ENCODE measurements at places on chromosomes 7 and 10.

DNA sequence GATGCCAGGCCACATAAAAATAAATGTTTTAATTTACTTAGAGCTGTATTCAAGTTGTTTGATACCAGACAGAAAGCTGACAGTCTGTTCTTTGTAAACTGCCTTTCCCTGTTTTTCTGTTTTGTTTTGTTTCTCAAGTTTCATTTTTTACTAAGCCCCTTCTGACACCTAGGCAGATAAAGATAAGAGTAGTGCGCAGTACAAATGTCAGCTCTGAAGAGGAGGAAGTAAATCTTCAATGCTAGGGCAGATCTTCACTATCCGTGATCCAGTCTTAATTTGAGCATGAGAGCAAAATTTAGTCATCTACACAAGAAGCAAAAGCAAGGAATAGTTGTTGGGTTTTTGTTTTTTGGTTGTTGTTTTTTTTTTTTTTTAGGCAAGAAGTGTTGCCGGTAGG lies 27.3 kb downstream of the MTURN start:
- DNase-seq = no peak

DNA sequence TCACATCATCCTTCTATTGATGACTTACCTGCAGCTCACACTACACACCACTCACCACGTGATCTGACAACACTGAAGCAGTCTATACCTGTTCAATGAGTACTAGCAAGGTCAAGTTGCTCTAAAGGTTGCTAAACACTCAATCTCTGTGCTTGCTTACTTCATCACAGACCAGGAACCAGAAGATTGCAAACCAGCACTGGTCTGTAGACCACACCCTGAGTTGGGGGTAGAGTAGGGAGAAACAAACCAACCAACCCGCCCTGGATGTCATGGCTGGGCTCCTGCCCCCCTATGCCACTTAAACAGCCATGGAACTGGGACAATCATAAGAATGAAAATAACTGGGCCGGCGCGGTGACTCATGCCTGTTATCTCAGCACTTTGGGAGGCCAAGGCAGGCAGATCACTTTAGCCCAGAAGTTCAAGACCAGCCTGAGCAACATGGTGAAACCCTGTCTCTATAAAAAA lies 19.6 kb downstream of the DLG5 start:
- no peak for DNase-seq

- DNase-seq = no peak
Observed at GRCh38 chr7:90625051-90625450, 28.9 kb downstream of the CDK14 start.

GRCh38 chr7:152858761-152859160 lies 99.2 kb downstream of the ACTR3B start:
- DNase-seq = no peak

DNA sequence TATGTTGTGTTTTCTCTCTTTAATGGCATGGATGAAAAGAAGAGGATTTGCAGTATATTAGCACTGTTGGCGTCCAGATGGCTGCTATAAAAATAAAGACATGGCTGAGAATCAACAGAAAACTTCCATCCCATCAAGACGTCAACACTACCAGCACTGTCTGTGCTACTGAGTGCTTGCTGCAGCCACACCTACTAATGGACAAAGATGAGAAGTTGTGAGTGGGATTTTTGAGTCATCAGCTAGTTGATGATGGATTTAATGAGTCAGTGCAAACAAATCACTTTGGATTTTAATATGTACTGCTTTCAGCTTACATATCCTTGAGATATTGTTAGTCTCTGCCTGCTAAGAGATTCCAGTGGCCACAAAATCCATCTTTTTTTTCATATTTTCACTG lies 631.0 kb upstream of the ANKRD30A start:
- DNase-seq = peak; percentile 96

DNA sequence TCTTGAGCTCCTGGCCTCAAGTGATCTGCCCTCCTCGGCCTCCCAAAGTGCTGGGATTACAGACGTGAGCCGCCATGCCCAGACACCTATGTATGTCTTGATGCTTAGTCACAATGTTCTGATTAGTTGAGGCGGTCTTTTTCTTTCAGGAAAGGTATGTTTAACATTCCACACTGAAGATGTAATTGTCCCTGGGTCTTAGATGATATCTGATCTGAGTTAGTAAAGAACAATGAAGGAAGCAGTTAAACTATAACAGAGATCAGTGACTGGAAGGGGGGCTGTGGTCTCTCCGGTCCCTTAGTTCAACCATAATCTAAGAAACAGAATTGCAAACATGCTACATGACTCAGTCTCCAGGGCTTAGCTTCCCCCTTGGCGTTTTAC lies 31.5 kb upstream of the SH2D4B start:
- peak; percentile 92 for DNase-seq

DNA sequence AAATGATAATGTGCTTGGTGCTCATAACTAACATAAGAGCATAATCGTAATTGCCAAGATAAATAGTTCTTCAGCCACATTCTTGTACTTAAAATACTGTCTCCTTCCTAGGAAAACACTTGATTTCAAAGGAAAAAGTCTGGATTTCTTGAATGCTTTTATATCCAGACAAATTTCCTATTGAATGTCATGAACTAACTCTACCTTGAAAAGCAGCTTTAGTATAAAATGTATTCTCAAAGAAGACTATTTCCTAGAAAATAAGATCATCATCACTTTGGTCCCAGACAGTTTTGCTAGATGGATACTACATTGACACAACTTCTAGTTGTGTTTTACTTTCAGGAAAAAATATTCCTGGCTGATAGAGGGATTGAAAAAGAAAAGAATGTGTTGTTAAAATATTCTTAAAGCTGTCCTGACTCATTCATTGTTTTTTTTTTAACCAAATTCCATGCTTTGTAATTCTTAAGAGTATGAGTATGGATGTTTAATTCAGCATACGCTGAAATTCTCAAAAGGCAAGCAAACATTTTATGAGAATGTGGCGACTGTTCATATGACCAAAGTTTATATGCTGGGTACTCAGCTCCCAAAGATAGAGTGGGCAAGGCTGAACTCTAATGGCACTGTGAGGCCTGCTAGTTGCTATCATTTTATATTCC lies 106.1 kb downstream of the PPP1R3A start:
- peak; percentile 46 for DNase-seq

GRCh38 chr7:129769400-129769774 lies 157.9 kb downstream of the NRF1 start:
- no peak for DNase-seq

DNA sequence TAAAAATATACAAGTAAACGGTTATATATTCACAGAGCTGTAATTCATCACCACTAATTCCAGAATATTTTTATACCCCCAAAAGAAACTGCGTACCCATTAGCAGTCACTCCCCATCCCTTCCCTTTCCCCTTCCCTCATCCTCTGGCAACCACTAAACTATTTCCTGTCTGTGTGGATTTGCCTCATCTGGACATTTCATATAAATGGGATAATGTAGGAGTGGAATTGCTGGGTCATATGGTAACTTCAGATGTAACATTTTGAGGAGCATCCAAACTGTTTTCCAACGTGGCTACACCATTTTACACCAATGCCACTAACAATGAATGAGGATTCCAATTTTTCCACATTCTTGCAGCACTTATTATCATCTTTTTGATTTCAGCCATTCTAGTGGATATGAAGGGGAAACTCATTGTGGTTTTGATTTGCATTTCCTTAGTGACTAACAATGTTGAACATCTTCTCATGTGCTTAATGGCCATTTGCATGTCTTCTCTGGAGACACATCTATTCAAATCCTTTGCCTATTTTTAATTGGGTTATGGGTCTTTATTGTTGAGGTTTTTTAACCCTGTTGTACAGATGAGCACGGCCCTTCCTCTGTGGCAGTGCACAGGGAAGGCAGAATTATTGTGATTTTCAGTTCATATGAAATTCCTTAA lies 79.2 kb downstream of the RBM20 start:
- DNase-seq = no peak

- peak; percentile 90 for DNase-seq
Observed at GRCh38 chr10:77386838-77387237, 250.8 kb downstream of the KCNMA1 start.

- DNase-seq = no peak
Observed at GRCh38 chr7:68730964-68731363, 867.3 kb upstream of the AUTS2 start.

DNA sequence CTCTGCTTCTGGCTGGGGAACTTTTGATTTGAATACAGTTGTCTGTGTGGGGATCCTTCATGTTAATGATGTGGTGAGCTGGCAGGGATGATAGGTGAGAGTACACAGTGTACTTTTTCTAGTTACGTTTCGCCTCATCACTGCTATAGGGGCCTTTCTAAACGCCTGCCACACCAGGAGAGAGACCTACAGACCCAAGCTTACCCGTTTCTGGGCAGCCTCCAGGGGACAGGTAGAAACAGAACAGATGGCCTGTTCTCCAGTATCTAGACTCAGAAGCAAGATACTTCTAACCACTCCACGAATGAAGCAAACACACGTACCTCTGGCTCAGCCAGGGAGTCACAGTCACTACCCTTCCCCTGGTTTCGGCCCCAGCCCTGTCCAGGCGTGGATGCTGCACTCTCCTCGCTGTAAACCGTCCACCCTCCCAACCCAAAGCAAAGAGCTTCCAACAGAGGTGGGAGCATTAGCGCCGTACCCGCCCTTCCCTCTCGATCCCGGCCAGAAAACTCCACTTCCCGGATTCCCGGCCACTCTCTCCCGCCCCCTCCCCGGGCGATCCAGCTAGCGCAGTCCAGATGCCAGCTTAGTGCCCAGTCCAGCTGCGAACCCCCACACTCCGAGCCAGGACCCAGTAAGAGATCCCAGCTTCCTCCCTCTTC lies 1.2 kb downstream of the CCDC6 start:
- no peak for DNase-seq

GRCh38 chr7:44748045-44748947 lies at the start of gene ZMIZ2:
Gene ZMIZ2 (plus strand): TSS chr7:44748847. CDS start chr7:44756250, 7,403 bp downstream.
- peak; percentile 91 for DNase-seq

- DNase-seq = peak; percentile 74
Observed at GRCh38 chr10:42926843-42927242, 144.2 kb downstream of the BMS1 start.

- no peak for DNase-seq
Observed at GRCh38 chr7:66216687-66217086, 11.6 kb downstream of the TPST1 start.

DNA sequence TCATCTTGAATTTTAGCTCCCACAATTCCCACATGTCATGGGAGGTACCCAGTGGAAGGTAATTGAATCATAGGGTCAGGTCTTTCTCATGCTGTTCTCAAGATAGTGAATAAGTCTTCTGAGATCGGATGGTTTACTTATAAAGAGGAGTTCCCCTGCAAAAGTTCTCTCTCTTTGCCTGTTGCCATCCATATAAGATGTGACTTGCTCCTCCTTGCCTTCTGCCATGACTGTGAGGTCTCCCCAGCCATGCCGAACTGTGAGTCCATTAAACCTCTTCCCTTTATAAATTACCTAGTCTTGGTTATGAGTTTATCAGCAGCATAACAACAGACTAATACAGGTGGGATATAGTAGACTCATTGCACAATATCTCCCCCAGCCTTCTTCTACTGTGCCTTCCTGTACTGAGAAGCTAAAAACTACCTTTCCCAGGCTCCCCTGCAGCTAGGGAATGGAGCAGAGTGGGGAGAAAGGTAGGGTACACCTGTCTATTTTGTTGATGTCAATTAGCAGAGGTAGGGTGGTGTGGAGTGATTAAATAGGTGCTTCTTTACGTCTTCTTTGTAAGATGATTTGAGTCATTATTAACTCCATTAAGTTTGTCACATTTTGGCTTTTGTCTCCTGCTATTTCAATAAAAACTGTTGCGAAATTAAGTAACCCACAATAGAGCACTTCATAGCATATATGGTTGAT lies 48.2 kb upstream of the EBLN1 start:
- DNase-seq = no peak

GRCh38 chr7:46715579-46715978 lies 794.5 kb upstream of the IGFBP3 start:
- no peak for DNase-seq

GRCh38 chr7:30278849-30279652 lies 5.3 kb upstream of the ZNRF2 start:
- peak; percentile 26 for DNase-seq

GRCh38 chr10:58930500-58930899 lies 245.9 kb upstream of the PHYHIPL start:
- DNase-seq = peak; percentile 86

DNA sequence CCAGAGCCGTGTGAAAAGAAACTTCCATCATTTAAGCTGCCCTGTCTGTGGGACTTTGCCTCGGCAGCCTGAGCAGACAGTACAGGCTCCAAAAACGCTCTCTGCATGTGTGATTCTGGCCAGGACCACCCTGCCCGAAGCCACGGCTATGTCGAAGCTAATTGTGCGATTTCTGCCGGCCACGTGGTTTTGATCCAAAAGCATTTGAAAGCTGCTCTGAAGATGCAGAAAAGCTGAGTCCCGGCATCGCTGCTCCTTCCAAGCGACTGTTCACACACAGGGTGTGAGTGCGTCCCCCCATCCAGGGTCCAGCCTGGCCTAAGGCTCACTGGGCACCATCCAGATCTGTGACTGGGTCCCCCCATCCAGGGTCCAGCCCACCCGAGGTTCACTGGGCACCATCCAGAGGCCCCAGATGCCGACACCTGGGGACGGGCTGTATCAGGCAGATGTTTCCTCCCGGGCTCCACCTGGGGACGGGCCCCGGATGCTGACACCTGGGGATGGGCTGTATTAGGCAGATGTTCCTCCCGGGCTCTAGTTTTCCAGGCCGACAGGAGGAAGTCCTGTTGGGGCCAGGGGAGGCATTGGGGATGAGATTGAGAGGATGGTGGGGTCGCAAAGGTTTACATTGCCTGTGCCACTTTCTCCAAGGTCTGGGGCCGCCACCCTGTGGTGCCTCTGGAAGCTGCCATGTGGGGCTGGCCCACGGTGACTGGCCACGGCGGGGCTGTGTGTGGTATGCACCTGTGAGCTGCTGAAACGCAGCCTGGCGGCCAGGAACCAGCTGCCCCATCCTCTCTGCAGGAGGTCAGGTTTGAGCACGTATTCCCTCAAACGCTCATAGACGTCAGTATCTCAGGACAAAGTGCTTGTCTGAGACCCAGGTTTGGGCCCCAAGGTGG lies 527.4 kb downstream of the DNAJB6 start:
- no peak for DNase-seq

DNA sequence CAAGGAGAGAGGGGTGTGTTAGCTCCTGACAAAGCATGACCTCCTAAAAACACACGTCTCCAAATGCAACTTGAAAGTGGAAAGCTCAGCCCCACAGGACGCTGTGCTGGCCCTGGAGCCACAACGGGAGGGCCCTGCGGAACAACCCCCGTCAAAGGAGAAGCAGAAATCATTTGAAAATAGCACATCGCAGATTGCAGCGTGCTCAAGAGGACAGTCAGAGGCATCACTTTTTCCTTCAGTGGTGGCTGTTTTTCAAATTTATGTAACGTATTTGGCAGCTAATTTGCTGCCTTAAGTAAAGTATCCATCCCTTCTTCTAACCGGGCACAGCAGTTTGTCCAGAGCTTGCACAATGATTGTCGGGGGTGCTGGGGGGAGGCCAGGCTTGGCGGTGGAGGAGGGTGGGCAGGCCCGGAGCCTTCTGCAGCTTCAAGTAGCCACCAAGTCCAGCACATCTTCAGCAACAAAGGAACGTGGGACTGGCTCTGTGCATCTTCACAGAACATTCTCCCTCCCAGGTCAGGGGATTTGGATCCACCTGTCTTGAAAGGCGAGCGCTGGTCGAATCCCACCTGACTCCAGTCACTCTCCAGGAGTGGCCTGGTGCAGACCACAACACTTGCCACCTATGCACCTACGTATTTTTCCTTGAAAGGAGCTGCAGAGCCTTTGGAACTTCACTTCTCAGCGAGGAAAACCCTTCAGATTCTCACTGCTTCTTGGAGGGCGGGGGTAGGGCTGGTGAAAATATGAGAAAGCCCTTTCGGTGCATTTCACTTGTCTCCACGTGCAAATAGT lies 346.3 kb downstream of the DNAJB6 start:
- no peak for DNase-seq

- no peak for DNase-seq
Observed at GRCh38 chr10:77185696-77186095, 451.9 kb downstream of the KCNMA1 start.

Data from fibroblast of skin of right biceps (primary cell).